ENCODE measurements at places on chromosomes 13 and 19. TPM values are rescaled to one million over a fixed set of nuclear protein-coding genes. Genes with fewer than 3 reads are reported as not detected.

The ZNF415 gene
- 1.3 TPM for total RNA-seq

The SIGLEC5 gene
- not detected for total RNA-seq

The SELENOV gene
- total RNA-seq: not detected

The XAB2 gene
- 18.4 TPM for total RNA-seq
